ENCODE measurements at places on chromosomes 16 and 17. TPM values are rescaled to one million over a fixed set of nuclear protein-coding genes. Genes with fewer than 3 reads are reported as not detected.

GRCh38 chr16:72894293-72895151 lies 153.4 kb downstream of the ZFHX3 start:
- DNase-seq: peak; percentile 42

GRCh38 chr17:22507823-22508222 lies 815.5 kb downstream of the KCNJ18 start:
- no peak for DNase-seq

ACSM2A gene
- not detected for total RNA-seq

NLRC3 gene
- 0.81 TPM for total RNA-seq

MYH1 gene
- total RNA-seq: not detected
